Hypothalamus (tissue), 51 donors: ENCODE measurements at places on chromosomes 2 and 18.

GRCh38 chr2:64792300-64792699 lies 138.6 kb upstream of the SERTAD2 start:
- no peak for DNase-seq

DNA sequence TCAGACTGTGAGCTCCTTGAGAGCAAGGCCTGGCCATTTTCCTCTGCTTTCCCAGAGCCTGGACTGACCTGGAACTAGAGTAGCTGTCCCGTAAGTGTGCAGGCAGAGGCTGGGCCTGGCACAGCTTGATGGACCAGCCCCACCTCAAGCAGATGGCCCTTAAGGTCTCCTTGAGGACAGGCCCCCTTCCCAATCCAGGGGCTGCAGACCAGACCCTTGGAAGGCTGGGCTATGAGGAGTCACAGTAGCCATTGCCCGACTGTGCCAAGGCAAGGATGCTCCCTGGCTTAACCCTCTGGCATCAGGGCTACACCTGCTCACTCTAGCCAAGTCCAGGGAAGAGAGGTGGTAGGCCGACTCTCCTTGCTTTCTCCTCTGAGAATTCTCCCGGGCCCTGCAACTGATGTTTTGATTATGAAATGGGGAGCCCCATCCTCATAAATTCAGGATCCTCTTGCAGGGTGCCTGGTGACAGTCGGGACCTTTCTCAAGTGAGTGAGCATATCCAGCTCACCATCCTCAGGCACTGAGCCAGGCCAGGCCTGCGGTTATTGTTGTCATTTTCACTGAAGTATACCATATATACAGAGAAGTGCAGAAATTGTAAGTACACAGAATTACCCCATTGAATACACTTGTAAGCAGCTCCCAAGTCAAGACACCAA lies 51.7 kb downstream of the DPYSL5 start:
- DNase-seq, result no peak

GRCh38 chr2:149040451-149040850 lies 2.0 kb downstream of the LYPD6B start:
- DNase-seq, result no peak

DNA sequence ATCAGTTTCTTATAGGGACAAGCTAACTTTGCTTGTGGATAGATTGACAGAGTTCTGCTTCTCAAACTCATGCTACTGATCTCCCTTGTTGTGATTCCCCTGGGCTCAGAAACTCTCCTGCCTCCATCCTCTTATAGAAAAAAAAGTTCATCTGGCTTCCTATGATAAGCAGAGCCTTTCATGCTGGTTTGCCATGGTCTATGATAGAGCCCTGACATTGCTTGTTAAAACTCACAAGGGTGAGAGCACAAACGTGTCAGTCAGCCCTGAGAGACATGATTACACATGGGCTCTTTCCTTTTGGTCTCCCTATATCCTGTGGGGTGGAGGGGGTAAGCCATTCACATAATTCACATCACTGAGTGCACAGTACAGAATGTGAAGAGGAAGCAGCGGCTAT lies 121.8 kb downstream of the TDRD15 start:
- DNase-seq, result no peak

DNA sequence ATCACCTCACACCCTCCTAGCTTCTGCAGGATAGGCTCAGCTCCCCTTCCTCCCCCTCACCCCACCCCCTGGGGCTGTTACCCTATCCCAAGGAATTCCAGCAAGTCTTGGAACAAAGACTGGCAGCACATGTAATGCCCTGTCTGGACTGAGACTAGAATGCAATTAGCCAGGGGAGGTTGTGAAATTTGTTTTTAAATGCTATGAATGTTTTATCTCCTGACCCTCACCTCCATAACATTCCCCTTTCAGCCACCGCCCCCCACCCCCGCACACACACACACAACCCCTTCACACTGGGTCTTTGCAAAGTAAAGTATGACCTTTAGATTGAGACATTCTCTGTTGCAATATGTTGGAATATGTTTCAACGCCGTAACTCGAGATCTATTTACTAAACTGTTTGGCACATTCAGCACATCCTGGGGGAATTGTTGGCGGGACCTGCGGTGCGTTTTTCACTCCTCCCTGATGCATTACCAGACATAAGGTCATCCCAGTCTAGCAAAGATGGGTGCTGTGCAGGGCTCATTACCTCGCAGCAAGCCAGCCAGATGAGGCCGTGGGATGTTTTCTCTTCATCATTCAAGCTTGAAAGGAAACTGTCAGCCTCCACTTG lies 290.7 kb upstream of the SLC14A2 start:
- no peak for DNase-seq

GRCh38 chr2:52939250-52939649 lies 828.4 kb upstream of the CHAC2 start:
- DNase-seq, result no peak

- DNase-seq, result no peak
These were observed 1.1 kb upstream of the PPP3R1 start for GRCh38 chr2:68253219-68254068.

GRCh38 chr2:239816576-239817467 lies 208.3 kb downstream of the NDUFA10 start:
- no peak for DNase-seq
